ENCODE measurements at places on chromosomes 2 and 18. TPM values are rescaled to one million over a fixed set of nuclear protein-coding genes. Genes with fewer than 3 reads are reported as not detected.
A peak's percentile ranks its signal among the peaks of the same experiment; 100 is the strongest.

GRCh38 chr18:24170360-24170759, 31.5 kb downstream of the CABYR start:
- DNase-seq, result no peak
- no peaks in the 10 kb centered on the region for H3K36me3 ChIP-seq
- H3K27me3 ChIP-seq, result no peaks in the 10 kb centered on the region
- no peak overlapping the region for H3K27ac ChIP-seq
- H3K4me3 ChIP-seq, result no peak overlapping the region

GRCh38 chr2:88668862-88669261, 22.6 kb upstream of the RPIA start:
- peak overlapping the region; percentile 42 for H3K27ac ChIP-seq
- H3K36me3 ChIP-seq, result no peaks in the 10 kb centered on the region
- DNase-seq, result peak; percentile 69

GRCh38 chr2:237927135-237927534, 39.7 kb upstream of the UBE2F start:
- no peaks in the 10 kb centered on the region for H3K36me3 ChIP-seq
- H3K4me3 ChIP-seq, result no peak overlapping the region
- no peaks in the 10 kb centered on the region for H3K4me1 ChIP-seq
- DNase-seq, result no peak
- no peak overlapping the region for H3K27ac ChIP-seq
- no peaks in the 10 kb centered on the region for H3K27me3 ChIP-seq

- no peaks in the 10 kb centered on the region for H3K4me1 ChIP-seq
- H3K27me3 ChIP-seq, result no peaks in the 10 kb centered on the region
- peak; percentile 22 for DNase-seq
- no peak overlapping the region for H3K4me3 ChIP-seq
Observed at GRCh38 chr2:72024451-72025175, 123.0 kb downstream of the CYP26B1 start.

Gene ALKAL2
- total RNA-seq, result 1.0 TPM

All from right lobe of liver (tissue), 6 donors.